Activated CD8-positive, alpha-beta memory T cell treated with anti-CD3 and anti-CD28 coated beads for 4 hours (primary cell): ENCODE measurements at places on chromosomes 2 and 18.
A peak's percentile ranks its signal among the peaks of the same experiment; 100 is the strongest.

DNA sequence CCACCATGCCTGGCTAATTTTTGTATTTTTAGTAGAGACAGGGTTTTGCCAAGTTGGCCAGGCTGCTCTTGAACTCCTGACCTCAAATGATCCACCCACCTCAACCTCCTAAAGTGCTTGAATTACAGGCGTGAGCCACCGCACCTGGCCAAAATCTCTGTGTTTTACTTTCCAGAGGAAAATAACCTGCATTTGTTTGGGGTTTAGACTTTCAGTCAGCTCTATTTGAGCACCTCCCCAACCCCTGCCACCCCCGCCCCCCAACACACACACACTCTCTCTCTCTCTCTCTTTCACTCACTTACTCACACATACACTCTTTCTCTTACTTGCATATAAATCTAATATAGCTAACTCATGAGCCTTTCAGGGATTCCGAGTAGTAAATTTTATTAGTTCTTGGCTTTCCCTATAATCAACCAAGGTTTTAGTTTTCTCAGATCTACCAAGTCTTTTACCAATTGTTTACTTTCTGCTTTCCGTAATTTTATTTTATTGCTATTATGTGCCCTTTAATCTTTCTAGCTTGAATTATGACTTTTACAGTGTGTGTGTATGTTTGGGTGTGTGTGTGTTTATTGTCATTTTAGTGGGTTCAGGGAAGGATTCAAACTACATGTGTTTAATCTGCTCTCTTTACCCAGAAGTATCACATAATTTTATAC lies 24.5 kb downstream of the MFSD6 start:
- DNase-seq: no peak

GRCh38 chr2:44736270-44736942 lies 205.1 kb upstream of the SIX3 start:
- DNase-seq: no peak

- no peak for DNase-seq
Measured at GRCh38 chr2:229244975-229245374, 26.1 kb downstream of the PID1 start.

GRCh38 chr2:122112216-122113005 lies 357.0 kb downstream of the TSN start:
- DNase-seq: no peak

DNA sequence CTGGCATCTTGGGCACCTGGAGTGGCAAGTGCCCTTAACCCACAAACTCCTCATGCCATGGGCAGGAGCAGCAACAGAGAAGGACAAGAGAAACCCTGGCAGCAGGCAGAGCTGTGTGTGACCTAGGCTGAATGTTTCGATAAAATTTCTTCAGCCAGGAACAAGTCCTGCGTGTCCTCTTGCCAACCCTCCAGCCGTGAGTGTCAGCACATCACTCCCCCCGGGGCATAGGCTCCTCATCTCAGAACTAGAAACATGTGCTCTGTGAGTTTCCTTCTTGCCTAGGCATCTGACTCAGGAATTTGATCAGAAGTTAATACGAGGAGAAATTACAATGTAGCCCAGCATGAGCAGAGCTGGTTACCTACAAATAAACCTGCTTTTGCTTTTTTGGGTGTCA lies 2.2 kb downstream of the ABCG8 start:
- no peak for DNase-seq

DNA sequence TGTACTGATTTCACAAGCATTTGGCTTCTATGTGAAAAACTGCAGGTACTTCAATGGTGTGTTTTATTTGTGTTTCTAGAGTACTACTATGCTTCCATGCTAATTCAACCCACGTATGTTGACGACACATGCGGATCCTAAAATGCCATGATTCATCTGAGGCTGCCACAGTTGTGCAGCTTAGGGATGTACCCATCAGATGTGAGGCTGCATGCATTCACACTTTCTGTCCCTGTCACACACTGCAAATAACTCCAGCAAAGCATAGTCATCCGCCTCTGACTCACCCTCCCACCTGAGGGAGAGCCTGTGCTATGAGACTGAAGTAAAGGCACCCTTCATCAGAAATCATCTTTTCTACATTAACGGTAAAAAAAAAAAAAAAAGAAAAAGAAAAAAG lies 22.1 kb upstream of the SERTAD2 start:
- DNase-seq: peak; percentile 58

DNA sequence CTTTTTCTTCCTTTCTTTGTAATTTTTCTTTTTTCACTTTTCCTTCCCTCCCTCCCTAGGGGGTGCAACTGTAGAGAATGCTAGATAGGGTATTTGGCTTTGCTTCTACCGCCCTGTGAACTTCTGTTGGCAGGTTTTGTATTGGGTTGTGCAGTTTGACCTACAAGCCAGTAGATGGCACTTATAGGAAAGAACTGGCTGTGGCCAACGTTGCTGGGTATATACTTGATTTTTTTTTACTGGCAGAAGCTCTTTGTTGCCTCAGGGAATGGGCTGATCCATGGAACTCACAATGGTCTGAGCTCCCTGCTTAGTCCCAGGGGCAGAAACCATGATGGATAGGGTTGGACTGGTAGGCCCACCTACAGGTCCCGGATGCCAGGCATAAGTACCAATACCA lies 1019.5 kb upstream of the LRRTM1 start:
- no peak for DNase-seq

GRCh38 chr2:202064171-202064880 lies 8.7 kb upstream of the KIAA2012 start:
- DNase-seq: no peak

DNA sequence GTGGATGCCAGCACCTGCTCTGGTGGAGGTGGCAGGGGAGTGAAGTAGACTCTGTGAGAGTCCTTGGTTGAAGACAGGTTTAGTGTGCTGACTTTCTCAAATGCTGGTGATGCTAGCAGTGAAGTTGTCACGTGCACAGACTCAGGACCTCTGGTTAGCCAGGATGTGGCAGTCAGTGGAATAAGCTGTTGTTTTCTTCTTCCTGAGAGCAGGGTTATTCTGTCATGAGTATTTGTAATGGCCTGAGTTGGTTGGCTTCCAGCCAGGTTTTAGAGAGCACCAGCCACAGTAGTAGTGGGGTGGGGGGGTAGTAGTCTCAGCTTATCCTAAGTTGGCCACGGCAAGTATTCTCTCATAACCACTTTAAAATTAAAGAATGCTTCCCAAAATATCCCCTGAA lies 238.5 kb upstream of the FBXO11 start:
- DNase-seq: no peak

- no peak for DNase-seq
Measured at GRCh38 chr2:29269765-29270109, 154.5 kb downstream of the CLIP4 start.

GRCh38 chr18:41323044-41323443 lies 632.0 kb upstream of the PIK3C3 start:
- no peak for DNase-seq

DNA sequence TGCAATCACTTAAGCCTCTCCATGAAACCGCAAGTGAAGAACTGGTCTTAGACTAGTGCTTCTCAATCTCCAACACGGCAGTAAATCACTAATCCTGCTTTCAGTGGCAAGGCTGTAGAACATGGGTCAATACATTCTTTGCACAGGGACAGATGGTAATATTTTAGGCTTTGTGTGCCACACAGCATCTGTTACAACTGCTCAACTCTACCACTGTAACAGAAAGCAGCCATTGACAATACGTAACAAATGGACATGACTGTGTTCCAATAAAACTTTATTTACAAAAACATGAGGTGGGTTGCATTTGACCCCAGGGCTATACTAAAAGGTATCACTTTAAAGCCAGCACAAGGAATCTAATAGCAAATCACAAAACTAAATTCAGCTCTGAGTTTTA lies 51.1 kb downstream of the RNF152 start:
- no peak for DNase-seq

DNA sequence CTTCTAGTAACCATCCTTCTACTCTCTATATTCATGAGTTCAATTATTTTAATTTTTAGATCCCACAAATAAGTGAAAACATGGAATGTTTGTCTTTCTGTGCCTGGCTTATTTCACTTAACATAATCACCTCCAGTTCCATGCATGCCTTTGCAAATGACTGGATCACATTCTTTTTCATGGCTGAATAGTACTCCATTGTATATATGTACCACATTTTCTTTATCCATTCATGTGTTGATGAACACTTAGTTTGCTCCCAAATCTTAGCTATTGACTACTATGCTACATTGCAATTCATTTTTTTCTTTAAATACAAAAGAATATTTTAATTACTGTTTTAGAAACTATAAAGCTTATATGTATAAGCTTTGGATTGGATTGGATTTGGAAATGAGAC lies 240.4 kb upstream of the LYPD1 start:
- DNase-seq: no peak

DNA sequence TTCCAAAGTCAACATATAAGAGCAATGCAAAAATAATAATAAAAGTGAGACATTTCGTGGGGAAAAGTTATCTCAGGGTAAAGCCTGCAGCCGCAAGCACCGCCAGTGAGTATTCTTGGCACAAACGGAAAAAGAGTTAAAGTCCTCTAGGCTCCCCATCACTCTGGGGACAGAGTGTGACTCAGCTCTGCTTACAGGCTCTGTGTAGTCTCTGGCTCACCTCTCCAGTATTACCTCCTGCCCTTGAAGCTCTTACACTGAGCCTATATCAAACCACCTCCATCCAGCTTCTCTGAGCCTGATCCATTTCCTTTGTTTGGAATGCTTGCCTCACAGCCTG lies 55.5 kb downstream of the MTHFD2 start:
- DNase-seq: no peak

- DNase-seq: no peak
Measured at GRCh38 chr18:59783138-59783537, 85.9 kb upstream of the CCBE1 start.

GRCh38 chr18:10400534-10401307 lies 53.7 kb upstream of the APCDD1 start:
- DNase-seq: no peak

DNA sequence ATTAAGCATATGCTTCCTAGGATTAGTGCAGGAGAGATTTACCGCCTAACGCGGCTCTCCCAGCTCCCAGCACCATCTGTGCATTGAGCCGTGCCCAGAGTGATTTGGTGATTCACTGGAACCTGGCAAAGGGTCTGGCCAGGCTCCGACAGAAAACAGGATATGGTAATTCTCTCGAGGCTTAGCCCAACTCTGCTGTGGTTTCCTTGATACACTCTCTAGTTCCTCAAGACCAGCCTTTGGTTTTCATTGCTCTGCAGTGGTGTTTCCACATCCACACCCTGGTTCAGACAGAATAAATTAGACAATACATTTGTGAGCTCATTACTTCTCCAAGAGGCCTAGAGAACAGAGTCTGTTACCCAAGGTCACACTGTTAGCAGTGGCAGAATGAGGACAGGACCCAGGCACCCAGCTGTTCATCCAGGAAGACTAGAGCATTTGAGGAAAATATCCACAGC lies 23.0 kb upstream of the SMAD2 start:
- no peak for DNase-seq

GRCh38 chr18:5175378-5175777 lies 21.7 kb downstream of the AKAIN1 start:
- no peak for DNase-seq

- no peak for DNase-seq
Measured at GRCh38 chr2:157809212-157809611, 66.9 kb downstream of the ACVR1 start.

GRCh38 chr2:217573571-217573970 lies 429.2 kb downstream of the TNS1 start:
- DNase-seq: no peak

DNA sequence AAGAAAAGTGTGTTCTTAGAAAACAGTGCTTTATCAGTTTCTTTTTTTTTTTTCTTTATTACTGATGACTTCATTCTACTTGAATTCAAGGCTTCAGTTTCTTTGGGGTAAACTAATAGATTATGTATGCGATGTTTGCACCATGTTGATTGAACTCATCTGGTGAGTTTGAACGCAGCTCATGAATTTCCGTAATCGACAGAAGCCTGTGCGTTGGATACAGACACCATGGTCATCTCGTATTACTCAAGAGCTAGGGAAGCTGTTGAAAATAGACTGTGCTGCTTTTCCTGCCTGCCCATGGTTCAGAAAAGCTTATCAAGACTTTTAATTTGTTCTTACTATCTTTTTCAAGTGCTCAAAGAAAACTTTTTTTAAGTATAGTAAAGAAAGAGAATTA lies 185.5 kb upstream of the NRP2 start:
- no peak for DNase-seq

DNA sequence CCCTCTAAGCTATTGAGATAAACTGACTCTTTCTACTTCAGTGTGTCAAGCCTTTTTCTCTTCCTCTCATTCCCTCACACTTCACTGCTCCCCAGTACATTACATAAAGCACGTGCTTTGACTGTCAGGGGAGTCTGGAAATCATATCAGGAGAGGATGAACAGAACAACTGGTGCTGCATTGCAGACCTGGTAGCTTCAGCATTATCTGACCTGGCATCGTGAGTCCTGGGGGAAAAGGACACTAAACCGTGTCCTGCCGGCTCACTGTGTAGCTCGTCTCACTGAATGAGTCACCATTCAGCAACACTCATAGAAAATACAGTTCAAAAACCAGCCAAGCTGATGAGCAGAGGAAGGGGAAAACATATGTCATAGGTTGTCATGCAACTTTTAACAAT lies 108.5 kb upstream of the UNC80 start:
- no peak for DNase-seq

DNA sequence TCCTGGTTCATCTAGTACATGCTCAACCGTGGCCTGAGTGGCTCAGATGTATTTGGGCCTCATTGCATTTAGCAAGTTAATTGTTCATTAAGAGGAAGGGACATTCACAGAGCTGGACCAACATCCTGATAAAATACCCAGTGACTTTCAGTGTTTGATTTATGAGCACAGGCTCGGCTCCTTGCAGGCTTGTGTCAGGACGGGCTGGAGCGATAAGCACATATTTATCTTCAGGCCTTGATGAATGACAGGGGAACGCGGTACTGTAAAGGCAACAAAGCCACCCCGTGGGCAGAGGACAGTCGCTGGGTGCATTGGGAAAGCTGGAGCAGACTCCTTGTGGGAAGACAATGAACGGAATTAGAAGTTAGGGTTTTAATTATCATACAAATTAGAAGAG lies 548.6 kb upstream of the HS6ST1 start:
- no peak for DNase-seq

GRCh38 chr2:205197468-205198139 lies 484.7 kb upstream of the NRP2 start:
- DNase-seq: peak; percentile 4

DNA sequence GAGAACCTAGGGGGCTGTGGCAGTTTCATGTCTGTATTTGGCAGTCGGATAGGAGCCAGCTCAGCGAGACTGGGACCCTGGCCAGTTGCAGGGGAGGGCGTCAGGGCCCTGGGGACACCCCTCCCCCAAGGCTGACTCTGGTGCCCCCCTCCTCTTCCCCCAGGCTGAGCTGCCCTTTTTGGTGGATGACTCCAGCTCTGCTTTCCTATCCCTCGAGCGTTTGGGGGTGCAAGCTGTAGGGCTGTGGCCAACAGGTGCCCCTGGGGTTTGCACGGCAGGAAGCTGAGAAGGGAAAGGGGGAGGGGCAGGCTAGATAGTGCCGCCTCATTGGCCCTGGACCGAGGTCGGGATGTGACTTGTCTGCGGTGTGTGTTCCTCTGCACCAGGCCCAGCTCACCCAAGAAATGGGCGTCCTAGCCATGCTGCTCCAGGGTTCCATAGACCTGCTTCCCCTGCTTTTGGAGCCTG lies 26.4 kb downstream of the SPEG start:
- no peak for DNase-seq

- no peak for DNase-seq
Measured at GRCh38 chr18:8011906-8012305, 444.8 kb downstream of the PTPRM start.

- no peak for DNase-seq
Measured at GRCh38 chr2:134623046-134623445, 95.8 kb downstream of the TMEM163 start.

GRCh38 chr18:12895014-12895413 lies 11.0 kb upstream of the PTPN2 start:
- no peak for DNase-seq

- DNase-seq: no peak
Measured at GRCh38 chr2:84858937-84859336, 21.9 kb downstream of the TRABD2A start.
